ENCODE measurements at places on chromosomes 12 and 14.

DNA sequence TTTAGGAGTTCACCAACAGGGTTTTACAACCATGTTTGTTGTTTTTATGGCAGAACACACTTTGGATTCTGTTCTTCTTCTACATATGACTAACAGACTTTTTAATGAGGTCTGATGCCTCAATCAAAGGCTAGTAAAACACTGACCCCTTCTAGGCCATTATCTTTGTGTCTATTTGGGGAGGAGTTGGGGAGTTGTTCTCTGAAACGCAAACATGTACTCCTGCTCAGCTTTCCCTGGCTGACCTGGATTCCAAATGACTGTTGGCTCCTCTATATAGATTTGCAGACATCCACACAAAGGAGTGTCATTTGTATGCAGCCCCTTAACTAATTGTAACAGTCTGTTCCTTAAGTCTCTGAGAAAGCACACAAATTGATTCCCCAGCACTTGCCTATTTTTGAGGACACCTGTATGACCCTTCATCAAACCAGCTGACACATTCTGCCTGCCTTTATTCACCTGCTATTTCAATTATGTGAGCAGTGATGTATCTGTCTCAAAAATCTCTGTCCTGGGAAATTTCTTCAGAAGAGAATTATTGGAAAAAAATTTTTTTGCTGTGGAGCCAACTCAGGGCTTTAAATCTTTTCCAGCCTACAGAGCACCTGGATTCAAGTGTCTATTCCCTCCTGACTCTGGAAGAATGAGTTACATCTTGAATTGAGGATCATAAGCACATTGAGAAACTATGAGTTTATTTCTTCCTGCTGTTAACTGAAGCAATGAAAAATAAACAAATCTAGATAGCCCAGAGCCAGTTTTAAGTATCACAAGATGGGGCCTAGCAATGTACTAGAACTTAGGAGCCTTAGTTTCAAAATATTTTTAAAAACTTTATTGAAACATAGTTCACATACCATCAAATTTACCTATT lies 417.2 kb downstream of the RAD51B start:
- DNase-seq, result no peak

DNA sequence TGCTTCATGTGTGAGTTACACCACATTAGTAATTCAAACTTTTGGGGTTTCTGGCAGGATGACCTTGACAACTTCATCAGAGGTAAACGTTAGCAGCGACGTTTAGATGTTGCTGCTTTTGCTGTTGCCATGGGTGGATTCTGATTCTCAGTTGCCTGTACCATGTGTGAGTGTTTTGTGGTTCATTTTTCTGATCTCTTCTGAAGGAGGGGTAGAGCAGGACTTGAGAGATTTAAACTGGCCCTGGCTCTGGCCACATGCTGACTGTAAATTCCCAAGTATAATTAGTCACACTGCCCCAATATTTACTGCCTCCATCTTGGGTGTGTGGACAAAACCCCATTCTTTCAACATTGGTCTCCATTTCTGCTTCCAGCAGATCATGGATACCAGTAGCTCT lies 110.4 kb downstream of the ETV6 start:
- DNase-seq, result no peak

DNA sequence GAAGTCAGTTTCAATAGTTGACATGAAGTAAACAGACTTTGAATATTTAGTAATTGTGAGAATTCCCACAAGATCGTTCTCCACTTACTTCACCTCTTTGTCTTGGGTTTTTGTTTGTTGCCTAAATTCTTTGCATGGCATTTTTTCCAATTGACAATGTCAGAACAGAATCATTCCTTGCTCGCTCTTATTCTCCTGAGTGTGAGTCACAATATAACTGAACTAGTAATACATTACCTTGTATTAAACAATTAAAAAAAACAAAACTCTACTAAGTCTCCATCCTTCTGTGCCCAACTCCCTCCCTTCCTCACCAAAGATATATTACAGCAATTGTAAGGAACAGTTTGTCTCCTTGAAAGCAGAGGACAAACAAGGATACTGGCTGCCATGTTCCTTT lies 638.8 kb upstream of the NOVA1 start:
- no peak for DNase-seq

- DNase-seq, result no peak
These were observed 393.4 kb upstream of the SEL1L start for GRCh38 chr14:81927070-81927469.

GRCh38 chr12:52023976-52024688 lies 17.4 kb downstream of the TAMALIN start:
- no peak for DNase-seq

GRCh38 chr12:27453421-27453820 lies 6.9 kb downstream of the SMCO2 start:
- DNase-seq, result no peak

DNA sequence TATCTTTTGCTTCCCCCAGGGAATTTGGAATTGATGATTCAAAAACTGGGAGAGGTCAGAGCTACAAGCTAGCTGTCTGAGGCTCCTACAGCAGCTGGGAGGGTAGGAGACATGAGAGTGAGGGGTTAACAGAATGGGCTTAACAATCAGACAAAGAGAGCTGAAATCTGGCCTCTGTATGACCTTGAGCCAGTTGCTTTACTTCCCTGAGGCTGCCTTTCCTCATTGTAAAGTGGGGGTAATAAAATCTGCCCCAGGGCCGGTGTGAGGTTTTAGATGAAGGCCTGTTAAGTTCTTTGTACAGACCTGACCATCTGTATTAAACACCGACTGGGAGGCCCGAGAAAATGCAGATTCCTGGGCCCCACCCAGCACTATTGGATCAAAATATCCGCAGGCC lies 164.3 kb upstream of the NOS1 start:
- no peak for DNase-seq

DNA sequence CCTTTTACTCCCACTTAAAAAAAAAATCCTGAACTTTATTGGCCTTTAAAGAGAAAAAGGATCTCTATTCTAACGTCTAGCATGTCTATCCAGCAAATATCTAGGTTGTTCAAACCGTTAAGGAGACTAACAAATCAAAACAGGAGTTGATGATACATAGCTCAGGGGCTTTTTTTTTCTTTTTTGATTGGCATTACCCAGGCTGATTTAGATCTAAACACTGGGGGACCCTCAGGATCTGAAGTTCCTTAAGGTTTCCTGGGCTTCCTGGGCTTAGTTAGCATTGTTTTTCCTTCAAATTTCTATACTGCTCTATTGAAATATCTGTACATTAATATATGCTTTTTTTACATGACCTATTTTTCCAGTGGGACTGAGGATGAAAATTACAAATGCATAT lies 42.3 kb downstream of the EFCAB11 start:
- DNase-seq, result no peak

- no peak for DNase-seq
These were observed 231.1 kb downstream of the CACNA1C start for GRCh38 chr12:2283916-2284315.

- no peak for DNase-seq
These were observed 238.5 kb downstream of the RBM19 start for GRCh38 chr12:113727651-113728061.

DNA sequence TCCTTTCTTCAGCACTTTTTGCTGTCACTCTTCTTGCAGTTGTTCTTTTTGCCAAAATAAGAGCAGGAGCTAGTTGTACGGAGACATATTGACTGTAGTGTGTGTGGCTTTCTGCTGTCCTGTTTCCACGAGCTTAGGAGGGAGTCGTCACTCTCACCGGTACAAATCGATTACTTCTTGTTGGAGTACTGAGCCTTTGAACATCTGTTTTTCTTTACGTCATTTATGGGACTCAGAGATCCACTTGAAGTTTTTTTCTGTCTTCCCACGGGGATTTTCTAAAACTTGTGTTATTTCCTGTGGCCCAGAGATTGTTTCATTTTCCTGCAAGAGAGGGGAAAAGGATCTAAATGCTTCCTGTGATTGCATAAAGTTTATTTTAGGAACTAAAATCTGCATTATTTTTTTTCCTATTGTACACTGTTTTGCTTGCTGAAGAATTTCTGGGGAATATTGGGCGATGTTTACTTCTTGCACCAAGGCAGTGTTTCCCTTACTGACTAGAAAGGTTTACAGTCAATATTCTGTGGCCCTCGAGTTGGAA lies 199.8 kb upstream of the ARHGAP5 start:
- DNase-seq, result no peak

DNA sequence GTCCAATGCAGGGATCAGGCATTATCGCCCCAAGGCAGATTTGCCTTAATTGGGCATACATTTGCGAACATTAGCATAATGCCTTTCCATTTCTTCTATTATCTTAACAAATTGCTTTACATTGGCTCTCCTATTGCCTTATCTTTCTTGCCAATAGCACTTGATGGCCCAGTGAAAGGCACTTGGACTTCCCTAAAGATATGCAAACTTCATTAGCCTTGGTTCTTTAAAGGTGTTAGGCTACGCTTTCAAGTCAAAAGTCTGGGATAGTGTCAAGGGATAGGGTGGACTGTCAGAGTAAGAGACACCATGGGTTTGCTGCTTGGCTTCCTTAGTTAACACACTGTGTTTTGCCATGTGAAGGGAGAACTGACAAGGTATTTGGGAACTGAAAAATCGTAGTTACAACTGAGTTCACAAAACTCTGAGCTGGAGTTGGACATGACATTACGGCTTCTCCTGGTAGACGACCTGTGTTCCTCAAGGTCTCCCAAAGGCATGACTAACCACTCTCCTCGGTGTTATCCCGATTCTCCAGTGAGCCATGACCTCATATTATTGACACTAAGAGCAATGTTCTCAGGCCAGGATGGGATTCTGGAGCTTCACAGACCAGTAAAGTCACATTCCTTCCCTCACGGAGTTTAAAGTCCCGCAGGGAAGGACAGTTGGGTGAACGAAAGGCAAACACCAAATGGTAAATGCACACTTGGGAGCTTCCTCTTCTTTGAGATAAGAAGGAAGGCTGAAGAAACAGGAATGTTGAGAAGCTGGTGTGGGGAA lies 65.2 kb downstream of the TBC1D30 start:
- DNase-seq, result no peak

GRCh38 chr14:100100032-100100703 lies 34.9 kb downstream of the EVL start:
- DNase-seq, result no peak

DNA sequence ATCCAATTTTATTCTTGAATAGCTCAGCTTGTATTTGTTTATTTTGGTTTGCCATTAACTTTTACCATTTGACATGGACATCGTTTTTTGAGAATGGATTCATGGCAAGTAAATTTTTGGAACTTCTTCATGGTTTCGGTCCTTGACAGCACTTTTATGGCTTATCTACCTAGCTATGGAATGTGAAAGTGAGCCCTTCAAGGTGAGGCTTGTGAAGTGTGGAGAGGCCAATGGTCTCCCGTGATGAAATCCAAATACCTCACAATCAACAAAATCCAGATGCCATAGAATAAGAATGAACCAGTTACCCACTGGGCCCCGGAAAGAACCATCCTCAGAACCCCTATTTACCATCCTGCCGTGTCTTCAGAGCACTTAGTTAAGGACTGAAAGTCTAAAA lies 978.8 kb downstream of the FSCB start:
- DNase-seq, result no peak

- no peak for DNase-seq
These were observed 14.7 kb downstream of the GSTZ1 start for GRCh38 chr14:77335576-77335975.

DNA sequence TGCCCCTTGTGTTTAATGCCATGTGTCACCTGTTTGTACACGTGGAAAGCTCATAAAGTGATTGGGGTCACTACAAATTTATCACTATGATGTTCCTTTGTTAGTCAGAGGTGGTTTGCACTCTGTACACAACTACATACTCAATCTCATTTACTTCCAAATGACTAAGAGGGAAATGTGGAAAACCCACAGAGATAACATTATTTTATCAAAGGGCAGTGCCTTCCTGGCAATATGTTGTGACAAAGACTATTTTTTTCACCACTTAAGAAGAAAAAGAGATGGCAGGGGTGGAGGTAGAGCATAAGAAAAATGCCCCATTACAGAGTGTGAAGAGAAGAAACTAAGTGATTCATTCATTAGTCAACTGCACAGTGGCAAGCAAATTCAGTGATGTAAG lies 1064.1 kb upstream of the FLRT2 start:
- DNase-seq, result no peak

- no peak for DNase-seq
These were observed 280.2 kb downstream of the CACNA1C start for GRCh38 chr12:2332947-2333346.

DNA sequence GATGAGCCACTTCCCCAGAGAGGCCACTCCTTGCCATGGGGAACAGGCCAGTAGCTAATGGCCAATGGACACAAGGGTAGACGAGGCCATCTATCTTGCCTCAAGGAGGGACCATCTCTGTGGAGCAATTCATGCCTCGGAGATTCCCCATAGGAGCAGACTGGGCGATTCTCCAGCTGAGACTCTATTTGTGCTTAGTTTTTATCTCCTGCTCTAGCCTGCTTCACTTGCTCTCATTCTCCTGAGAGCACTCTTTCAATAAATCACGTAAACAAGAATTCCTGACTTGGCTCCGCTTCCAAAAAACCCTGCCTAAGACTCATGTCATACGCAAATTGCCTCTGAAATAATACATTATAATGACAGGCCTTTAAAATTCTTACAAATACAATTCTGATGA lies 396.4 kb upstream of the USP15 start:
- DNase-seq, result no peak

DNA sequence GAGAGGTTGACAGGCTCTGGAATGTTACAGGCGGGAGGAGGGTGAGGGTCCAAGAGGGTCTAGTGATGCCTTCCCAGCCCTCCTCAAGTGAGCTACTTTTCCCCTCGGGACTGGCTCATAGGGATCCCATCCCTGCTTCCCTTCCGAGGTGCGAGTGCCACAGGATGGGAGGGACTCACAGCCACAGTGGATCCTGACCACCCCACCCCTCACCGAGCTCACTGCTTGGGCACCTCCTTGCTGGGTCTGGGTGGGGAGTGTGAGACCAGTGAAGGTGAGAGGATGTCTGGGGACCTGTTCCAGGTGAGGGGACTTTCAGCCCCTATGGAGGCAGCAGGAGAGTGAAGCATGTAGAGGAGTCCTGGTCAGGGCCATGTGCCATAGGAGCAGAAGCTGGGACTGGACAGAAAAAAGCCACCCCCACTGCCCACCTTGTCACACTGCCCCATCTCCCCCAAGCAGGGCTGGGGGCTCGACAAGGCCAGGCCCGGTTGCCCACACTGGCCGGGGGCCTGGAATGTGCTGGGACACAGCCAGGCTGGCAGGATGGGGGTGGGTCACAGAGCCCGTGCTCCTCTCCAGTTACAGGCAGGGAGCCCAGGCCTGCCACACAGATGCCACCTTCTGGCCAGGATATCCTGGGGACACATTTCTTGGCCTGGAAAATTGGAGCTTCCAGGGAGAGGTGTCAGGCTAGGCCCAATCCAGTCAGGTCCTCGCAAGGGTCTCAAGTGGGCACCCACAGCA lies 1.7 kb upstream of the TNS2 start:
- DNase-seq, result no peak
